Gastrocnemius medialis (tissue), 4 donors: ENCODE measurements at places on chromosomes 7 and 10. TPM values are rescaled to one million over a fixed set of nuclear protein-coding genes. Genes with fewer than 3 reads are reported as not detected.

CALN1 gene
- not detected for total RNA-seq

TEX47 gene
- not detected for total RNA-seq

ZP3 gene
- total RNA-seq = not detected

ZEB1 gene
- total RNA-seq = 146 TPM

RAMP3 gene
- total RNA-seq = 9.6 TPM

OR2A7 gene
- total RNA-seq = 0.17 TPM
